ENCODE measurements at places on chromosomes 3 and 15.

GRCh38 chr15:57649138-57649537, 57.4 kb upstream of the POLR2M start:
- DNase-seq, result no peak

DNA sequence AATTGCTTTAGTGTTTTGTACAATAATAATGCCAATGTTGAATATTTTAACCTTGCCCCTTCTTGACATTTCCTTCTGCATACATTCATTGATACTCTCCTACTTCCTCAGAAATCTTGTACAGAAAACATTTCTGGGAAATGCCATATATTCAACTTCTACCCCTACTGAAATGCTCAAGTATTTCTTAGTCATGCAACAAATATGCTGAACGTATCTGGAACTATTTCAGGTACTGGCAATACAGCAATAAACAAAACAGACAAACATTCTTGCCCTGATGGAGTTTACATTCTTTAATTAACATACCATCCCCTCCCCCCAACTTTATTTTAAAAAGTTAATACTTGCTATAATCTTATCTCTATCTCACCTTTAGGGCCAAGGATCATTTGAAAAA, 147.2 kb downstream of the STAG1 start:
- no peak for DNase-seq

- no peak for DNase-seq
Observed at GRCh38 chr3:134309987-134310700, 59.5 kb upstream of the RYK start.

- DNase-seq, result no peak
Observed at GRCh38 chr3:168615493-168616020, 519.8 kb upstream of the GOLIM4 start.

GRCh38 chr3:194245975-194246561, 105.1 kb downstream of the CPN2 start:
- no peak for DNase-seq

- no peak for DNase-seq
Observed at GRCh38 chr15:85379403-85380131, 836 bp upstream of the AKAP13 start.

DNA sequence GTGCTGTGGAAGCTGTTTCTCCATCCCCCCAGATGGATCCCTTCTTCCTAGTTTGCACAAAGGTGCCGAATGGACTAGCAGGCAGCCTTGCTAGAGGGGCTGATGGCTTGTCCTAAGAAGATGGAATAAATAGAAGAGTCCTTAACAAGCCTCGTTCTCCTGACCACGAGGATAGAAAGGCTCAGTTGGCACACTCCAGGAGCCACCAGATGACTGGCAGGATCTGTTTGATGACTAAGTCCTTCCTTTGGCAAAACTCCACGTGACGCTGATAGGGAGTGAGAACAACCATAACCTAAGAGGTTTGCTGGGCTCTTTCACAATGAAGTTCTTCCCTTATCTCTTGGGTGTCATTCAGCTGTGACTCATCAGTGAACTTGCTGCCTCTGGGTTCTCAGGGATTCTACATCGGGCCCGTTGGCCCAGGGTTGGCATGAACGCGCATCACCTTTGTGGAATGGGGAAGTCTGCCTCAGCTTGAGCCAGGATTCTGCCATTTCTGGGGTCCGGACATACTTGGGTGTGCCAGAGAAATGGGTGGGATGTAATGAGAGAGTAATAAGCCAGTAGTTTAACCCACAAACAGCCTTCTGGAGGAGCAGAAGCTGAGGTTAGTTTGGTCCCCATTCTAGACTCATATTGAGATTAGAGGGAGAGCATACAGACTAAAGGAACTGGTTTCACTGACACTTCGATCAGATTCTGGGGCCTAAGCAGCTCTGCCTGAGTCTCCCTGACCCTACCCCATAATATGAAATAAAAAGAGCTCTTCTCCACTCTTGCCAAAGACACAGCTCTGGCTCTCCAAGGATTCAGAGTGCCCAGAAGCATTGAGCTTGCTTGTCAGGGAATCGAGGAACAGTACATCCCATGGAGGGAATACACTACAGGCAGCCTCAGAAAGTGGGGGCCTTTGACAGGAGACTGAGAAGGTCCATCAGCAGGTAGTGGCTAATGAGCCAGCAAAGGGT, 2.0 kb upstream of the MELTF start:
- no peak for DNase-seq

DNA sequence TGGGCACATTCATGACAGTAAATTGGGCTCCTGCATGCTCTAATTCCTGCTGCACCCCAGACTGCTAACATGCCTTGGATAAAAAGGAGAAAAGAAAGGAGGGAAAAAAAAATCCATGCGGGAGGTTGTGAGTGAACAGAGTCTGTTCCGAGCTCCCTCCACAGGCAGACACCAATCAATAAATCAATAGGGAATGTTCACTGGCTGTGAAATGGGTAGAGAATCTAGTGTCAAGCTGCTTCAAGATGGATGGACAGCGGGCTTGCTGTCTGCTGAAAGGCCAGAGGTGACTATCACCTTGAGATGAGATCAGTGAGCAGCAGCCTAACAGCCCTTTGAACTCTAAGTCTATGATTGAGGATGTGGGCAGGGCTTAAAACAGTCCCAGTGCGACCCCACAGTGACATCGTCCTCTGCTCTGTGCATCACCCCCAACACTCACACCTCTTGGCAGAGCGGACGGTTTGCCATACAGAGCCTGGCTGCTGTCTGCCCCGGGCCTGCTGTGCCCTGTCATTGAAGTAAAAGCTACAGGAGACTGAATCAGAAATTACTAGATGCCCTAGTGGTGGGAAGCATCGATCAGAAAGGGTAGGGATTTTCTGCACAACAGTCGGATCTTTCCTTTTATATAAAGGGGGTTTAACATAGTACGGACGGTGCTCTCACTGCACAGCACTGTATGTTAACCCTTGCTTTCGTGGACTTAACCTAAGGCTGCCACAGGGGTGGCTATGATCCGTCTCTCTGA, 247.9 kb upstream of the ONECUT1 start:
- DNase-seq, result no peak

- DNase-seq, result no peak
Observed at GRCh38 chr15:79593119-79593869, 161.2 kb downstream of the MINAR1 start.

DNA sequence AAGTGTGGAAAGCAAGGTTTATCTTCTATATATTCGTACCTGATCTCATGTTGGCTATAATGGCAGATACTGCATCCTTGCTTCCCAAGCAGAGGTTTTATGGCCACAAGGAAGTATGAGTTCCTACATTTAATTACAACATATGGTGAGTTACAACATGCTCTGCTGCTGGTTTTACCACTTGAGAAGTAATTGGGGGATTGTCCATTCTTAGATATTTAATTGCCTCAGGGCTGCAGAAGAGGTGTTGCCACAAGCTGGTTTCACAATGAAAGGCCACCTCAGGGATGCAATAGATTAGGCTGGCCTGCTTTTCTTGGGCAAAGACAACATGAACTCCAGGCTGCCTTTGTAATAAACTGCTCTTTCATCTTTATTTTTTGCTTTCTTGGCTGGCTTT, 48.6 kb downstream of the RAP2B start:
- no peak for DNase-seq

DNA sequence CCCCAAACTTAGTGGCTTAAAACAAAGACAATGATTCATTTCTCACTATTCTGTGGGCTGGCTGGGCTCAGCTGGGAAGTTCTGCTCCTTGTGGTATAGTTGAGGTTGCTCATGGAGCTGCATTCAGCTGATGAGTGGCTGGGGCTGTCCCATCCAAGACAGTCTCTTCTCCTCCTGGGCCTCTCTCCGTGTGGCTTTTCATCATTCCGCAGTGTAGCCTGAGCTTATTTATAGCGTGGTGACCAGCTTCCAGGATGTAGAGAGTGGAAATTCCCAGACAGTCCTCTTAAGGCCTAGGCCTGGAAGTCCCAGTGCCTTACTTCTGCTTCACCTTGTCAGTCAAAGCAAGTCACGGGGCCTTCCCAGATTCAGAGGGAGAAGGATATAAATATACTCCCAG, 136.7 kb upstream of the DAZL start:
- DNase-seq, result no peak

DNA sequence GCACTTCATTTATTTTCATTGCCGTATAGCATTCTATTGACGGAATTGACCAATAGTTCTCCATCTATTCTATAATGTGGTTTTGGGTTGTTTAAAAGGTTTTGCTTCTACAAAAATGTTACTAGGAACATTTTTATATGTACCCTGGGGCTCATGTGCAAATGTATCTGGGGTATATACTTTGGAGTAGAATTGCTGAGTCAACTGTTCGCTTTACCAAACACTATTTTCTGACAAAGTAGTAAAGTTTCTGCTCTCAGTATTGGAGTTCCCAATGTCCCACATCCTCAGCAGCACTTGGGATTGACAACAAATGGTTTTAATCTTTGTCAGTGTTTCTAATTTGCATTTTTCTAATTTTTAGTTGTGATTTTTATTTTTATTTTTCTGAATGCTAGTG, 602.6 kb downstream of the MCTP2 start:
- DNase-seq, result no peak

DNA sequence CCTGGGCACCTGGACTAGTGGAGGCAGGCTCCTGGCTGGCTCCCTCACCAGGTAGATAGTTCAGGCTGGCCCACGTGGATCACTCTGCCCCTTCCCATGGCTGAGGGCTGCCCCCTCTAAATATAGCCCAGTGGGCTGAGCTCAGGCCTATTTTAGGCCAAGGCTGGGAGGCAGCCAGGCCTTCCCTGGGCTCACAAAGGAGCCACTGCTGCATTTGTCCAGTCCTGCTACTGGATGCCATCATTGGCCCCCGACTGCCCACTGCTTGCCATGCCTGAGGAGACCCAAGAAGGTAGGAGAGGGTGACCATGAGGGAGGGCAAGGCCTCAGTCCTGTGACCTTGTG, at the start of gene LSMEM2:
Gene LSMEM2, plus strand, starts transcription at position 208 of the 345 bp plus-strand sequence. Its CDS starts 27 bp downstream, at position 235.
- DNase-seq, result no peak

DNA sequence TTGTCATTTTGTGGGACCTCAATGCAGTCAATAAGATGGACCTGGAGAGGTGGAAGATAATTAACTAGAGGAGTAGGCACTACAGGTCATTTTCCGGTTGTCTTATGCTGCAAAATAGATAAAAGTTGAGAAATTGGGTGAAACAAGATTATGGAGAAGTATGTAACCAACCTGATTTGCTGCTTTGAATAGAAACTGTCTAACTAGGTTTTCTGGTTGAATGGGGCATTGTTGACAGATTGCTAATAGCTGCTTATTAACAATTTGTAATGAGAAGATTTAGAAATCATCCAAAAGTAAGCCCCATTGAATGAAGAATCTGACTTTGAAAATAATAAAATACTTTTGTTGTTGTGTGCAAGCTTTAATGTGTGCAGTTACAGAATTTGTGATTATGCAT, 26.2 kb downstream of the PIAS1 start:
- DNase-seq, result no peak

GRCh38 chr3:96300743-96301142, 513.7 kb upstream of the EPHA6 start:
- no peak for DNase-seq

DNA sequence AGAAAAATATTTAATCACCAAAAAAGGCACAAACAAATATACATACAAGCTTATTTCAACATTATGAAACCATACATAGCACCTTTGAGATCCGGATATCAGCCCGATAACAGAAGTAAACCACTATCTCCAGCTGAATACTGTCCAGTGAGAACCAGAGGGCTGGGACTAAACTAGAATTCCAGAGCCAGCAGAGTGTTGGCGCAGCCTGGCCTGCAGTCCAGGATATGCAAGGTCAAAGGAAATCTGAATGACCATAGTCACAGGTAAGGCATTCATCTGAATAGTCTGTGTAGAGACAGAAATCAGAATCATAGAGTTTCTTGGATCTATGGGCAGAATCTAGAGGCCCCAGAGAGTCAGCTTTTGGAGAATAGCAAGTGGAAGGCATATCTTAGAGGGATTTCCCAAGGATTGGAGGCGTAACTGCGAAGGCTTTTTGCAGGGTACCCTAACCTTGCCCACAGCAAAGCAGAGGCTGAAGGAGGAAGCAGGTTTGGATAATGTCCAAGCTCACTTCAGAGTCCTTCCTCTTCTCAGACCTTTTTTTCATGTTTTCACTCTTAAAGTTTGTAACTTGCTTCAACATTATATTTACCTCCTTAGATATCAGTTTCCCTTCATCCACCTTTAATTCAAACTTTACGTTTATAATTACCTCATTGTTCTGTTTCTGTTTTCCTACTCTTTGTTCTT, 32.5 kb upstream of the TP63 start:
- DNase-seq, result no peak

GRCh38 chr3:149623824-149624223, 34.0 kb downstream of the WWTR1 start:
- DNase-seq, result no peak

- DNase-seq, result no peak
Observed at GRCh38 chr15:24940236-24940635, 14.6 kb upstream of the SNRPN start.

GRCh38 chr15:96428742-96429141, 98.2 kb downstream of the NR2F2 start:
- DNase-seq, result no peak

DNA sequence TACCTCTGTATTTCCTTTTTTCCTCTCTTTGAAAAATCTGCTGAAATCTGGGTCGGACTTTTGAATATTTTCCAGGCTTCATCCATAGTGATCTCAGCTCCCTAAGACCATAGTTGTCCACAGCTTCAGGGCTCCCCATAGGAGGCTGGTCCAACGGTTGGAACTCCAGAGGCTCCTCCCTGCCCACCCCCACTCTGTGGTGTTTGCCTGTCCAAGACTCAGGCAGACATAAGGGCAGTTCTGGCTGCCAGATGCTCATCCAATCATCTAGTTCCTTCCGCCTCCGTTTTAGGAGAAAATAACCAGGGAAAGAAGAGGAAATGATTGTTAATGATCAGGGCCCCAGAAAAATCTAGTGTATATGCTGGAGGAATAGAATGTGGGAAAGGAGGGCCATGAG, 27.9 kb upstream of the PRTG start:
- no peak for DNase-seq

DNA sequence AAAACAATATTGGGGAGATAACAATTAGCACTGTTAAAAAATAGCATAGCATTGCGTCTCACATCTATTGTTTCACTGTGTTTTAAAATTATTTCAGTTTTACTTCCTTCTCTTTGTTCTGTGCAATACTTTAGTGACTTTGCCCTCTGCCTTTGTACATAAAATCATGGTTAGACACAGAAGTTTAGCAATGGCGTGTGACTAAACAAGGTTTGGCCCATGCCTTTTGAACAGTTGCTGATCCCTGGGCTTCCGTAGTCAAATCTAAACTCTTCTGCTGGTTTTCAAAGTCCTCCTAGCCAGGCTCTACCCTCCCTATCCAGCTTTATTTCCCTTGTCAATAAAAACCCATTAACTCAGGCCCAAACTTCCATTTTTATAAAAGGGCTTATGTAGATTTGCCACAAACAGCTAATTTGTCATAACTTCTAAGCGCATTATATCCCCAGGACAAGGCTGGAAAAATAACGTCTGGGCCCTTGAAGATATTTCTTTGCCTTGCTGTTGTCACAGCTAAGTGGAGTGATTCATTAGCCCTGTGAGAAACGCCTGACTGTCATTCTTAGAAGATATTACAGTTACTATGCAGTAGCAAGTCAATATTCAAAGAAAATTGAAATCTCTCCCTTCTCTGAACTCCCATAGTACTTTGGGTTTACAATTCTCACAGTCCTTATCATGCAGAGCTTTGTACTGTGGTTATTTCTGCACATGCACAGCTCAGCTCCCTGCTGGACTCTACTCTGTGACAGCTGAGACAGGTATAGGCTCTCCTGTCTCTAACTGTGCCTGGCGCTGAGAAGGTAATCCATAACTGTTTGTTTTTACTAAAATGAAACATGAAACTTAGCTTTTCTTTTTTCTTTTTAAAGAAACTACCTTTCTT, 123.4 kb upstream of the SLC24A5 start:
- DNase-seq, result no peak

All from GM12891 (cell line).